Inflammatory macrophage treated with lipopolysaccharide for 1 hour (primary cell): ENCODE measurements at places on chromosomes 11 and 22.

DNA sequence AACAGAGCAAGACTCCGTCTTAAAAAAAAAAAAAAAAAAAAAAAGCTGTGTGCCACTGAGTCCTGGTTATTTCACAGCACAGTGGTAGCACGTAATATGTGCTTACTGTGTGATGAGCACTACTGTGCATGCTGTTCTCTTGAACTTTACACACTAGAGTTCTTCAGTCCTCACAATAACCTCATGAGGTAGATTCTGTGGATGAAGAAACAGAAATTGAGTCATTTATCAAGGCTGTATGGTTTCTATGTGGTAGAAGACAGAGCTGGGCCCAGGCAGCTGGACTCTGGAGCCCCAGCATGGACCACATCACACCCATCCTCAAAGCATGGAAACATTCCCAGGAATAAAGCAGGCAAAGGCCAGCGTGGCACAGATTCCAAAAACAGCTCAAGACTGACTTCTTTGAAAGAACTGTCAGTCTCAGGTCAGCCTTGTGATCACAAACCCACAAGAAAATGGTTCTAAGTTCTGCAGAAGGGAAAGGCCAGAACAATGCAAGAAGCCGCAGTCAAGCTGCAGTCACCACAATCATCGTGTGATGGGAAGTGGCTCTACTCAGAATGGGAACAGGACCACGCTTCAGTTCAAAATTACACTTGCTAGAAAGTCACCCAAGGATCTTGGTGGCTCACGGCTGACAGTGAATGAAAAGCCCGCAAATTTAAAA, 49.5 kb downstream of the MICAL3 start:
- DNase-seq: peak; percentile 65

GRCh38 chr11:113873236-113873626, 2.1 kb downstream of the USP28 start:
- no peak for DNase-seq

GRCh38 chr11:48123934-48124755, 92.5 kb upstream of the OR4B1 start:
- no peak for DNase-seq

DNA sequence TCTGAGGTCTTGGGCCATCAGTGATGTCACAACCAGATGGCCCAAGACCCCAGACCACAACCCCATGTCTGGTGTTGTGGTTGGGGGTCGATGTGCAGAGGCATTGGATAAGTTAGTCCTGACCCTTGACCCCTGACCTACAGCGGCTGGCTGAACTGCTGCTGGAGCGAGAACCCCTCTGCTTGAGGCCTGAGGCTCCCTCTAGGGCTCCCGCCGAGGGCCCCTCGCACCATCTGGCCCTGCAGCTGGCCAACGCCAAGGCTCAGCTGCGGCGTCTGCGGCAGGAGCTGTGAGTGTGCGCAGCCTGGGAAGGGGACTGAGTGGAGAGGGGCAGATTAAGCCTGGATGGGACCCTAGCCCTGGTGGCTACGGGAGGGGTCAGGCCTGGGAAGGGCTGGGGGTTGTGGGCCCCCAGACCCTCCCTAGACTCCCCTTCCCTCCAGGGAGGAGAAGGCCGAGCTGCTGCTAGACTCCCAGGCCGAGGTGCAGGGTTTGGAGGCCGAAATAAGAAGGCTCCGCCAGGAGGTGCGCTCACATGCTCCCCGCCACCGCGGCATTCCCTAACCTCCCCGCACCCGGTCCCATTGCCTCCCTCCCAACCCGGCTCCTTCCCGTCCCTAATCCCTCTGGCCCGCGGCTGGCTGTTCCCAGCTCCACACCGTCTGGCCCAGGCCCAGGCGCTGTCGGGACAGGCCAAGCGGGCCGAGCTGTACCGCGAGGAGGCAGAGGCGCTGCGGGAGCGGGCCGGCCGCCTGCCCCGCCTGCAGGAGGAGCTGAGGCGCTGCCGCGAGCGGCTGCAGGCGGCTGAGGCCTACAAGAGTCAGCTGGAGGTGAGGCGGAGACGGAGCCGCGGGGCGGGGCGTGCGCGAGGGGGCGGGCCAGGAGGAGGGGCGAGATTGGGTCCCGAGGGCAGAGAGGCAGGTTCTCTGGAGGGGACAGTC, 2.1 kb downstream of the CCDC88B start:
- peak; percentile 91 for DNase-seq

GRCh38 chr11:13205486-13205885, 72.1 kb upstream of the BMAL1 start:
- DNase-seq: peak; percentile 70

- no peak for DNase-seq
These were observed 441.1 kb upstream of the CCDC90B start for GRCh38 chr11:83727251-83727650.
